Activated naive CD8-positive, alpha-beta T cell treated with anti-CD3 and anti-CD28 coated beads, Interleukin-2, amount 10 ng/mL, durations not matched to agents 7 days and 5 days (primary cell): ENCODE measurements at places on chromosomes 4 and X. TPM values are rescaled to one million over a fixed set of nuclear protein-coding genes. Genes with fewer than 3 reads are reported as not detected.

The F8A3 gene
- total RNA-seq, result 11.8 TPM

GRCh38 chr4:4580494-4580893, 38.6 kb upstream of the STX18 start:
- DNase-seq, result no peak

The ATOH1 gene
- total RNA-seq, result not detected

DNA sequence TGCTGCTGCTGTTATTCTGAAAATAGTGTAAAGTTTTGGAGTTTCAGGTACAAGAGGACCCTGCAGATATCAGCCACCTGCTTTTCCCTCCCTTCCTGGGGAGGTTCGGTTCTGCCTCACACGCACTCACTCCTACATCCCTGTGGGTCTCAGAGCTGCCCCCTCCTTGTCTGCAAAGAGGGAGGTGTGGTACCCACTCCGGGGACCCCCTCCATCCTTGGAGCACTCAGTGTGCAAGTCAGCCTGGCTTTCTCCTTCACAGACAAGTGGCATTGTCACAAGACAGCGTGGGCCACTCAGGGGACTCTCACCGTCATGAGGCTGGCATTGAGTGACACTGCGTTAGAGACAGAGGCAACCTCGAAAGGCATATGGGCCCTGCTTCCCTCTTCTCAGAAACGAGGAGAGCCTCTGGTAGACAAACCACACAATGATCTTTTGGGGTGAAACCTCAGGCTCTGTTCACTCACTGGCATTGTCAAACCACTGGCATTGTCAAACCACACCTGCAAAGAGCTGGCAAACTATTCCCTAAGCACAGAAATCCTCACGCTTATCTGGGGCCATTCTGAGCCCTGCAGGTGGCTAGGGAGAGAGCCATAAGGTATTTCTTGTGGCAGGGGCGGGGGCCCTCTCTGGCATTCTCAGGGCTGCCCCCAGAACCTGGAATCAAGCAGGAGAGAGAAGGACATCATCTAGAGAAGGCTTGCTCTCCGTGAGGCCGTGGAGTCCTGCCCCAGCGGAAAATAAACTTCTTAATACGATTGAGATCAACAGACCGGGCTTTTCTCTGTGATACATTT, 285.0 kb downstream of the SHOX start:
- DNase-seq, result peak; percentile 41

GRCh38 chrX:64169988-64170387, 35.5 kb downstream of the AMER1 start:
- no peak for DNase-seq

The TXK gene
- 65.8 TPM for total RNA-seq

The PABPC1L2A gene
- not detected for total RNA-seq

DNA sequence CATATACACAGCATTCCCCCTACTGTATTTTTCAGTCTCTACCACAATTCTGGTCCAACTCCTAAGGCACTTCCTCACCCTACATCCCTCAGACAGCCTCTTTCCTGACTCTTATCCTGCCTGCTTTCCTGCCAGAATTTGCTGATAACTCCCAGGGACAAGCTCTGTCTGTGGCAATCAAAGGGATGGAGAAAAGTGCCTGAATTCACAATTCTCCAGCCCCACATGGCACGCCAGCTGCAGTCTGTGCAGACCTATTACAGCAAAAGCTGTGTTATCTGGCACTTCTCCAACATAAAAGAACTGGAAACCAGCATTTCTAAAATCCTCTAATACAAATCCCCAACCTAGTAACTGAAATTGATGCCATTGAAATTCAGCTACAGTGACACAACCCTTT, 404.8 kb downstream of the KLHL13 start:
- no peak for DNase-seq

DNA sequence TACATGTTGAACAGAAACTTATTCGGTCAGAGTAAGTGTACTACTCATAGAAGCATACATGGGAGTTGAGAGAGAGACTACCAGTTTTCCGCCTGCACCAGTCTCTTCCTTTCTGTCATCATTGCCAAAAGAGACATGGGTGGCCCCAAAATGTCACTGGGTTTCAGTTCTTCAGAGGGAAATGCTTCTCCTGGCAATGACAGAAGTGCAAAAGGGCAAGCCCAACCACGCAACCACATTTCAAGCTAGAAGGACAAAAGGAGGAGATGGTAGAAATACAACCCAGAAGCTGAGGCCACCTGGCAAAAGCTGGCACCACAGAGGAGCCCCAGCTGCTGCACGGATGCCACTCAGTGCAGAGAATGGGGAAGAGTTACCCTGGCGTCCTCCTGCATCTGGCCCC, 320.1 kb downstream of the BCOR start:
- no peak for DNase-seq

The MSANTD1 gene
- total RNA-seq, result 1.4 TPM

GRCh38 chr4:110454441-110454840, 21.5 kb upstream of the ENPEP start:
- no peak for DNase-seq

The SOD3 gene
- total RNA-seq, result not detected

DNA sequence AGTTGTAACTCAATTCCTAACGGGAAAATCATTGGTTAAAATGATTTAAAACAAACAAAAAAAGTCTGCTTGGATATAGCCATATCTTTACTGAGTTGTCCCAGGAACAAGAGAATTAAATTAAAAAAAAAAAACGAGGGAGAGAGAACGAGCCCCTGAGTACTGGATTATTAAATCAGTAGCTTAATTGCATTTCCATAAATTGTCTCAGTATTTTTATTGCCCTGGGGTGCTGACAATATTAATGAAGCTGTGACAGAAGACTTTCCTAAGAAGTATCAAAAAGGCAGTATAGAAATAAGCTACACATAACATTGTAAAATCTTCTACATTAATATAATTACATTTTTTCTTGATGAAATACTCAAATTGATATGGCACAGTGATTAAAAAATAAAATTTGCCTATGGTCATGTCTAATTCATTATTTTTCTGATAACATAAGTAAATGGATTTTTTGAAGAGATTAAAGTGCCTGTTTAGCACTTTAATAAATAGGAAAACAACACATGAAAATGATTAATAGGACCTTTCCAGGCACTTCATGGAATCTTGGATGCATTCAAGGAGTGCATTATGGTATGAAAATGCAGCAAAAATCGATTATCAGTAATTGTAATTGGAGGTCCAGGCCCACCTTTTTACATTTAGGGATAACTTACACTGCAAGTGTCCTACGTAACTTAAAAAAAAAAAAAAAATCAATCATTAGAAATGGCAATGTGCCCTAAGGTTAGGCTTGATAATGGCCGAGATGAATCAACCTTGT, 2233.4 kb downstream of the ARAP2 start:
- DNase-seq, result no peak

GRCh38 chrX:70092247-70092646, 30.0 kb downstream of the OTUD6A start:
- DNase-seq, result no peak

DNA sequence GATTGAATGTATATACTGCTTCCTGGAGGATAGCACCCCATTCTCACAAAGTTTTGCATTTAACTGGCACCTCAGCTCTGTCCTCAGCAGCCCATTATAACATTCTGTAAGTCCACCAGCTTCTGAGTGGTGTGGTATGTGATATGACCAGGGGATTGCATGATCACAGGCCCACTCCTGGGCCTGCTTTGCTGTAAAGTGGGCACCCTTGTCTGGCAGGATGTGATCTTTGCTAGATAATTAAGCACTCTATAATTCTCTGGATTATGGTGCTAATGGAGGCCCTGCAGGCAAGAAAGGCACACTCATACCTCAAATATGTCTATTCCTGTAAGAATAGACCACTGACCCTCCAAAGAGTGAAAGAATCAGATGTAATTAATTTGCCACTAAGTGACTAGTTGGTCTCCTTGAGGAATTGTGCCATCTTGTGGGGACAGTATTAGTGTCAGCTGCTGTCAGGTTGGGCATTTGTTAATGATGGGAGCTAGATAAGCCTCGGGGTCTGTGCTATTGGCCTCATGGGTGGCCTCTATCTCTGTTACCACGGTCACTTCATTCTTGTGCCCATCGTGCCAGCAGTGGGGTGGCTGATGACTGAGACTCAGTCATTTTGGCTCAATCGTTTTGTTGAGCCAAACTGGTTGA, 2.2 kb upstream of the CFI start:
- no peak for DNase-seq

DNA sequence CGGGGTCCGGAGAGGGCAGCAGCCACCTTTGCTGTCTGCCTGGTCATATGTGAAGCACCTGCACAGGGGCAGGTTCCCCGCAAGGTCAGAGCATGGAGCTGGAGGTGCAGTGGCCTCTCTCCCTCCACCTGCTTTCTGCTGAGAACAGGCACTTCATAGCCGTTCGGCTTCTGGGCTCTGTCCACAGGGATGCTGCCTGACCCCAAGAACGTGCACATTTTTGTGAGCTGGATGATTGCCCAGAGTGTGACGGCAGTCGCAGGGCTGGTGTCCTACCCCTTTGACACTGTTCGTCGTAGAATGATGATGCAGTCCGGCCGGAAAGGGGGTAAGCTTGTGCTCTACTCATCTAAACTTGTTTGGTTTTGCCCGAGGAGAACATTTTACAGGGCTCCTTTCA, 2.5 kb downstream of the SLC25A4 start:
- no peak for DNase-seq

GRCh38 chr4:24067367-24068193, 177.7 kb upstream of the PPARGC1A start:
- DNase-seq, result no peak

DNA sequence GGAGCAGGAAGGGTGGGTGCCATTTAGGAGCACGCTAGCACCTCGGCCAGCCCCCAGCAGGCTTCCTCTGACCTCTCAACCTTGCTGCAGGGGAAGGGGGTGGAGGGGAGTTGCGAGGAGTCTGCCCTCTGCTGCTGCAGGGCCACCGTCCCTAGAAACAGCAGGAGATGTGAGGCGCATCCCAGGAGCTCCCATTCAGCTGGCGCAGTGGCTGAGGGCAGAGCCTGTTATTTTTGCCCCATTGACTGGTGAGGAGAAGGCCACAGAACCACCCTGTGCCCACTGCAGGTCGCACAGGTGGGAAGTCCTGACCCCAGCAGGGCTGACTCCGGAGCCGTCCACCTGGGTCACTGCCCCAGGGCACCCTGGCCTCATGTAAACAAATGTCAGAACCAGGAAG, 8.0 kb downstream of the PDE6B start:
- no peak for DNase-seq

The PABPC5 gene
- total RNA-seq, result not detected

- no peak for DNase-seq
Observed at GRCh38 chr4:168994958-168995357, 15.1 kb downstream of the CBR4 start.

The PRKG2 gene
- total RNA-seq, result 1.2 TPM

The TRIM75 gene
- not detected for total RNA-seq

The SHROOM4 gene
- total RNA-seq, result not detected

GRCh38 chrX:150366951-150367545, 3.9 kb downstream of the MAMLD1 start:
- no peak for DNase-seq

- DNase-seq, result no peak
Observed at GRCh38 chr4:109389369-109390114, 44.1 kb upstream of the SEC24B start.
